Activated naive CD8-positive, alpha-beta T cell treated with anti-CD3 and anti-CD28 coated beads, Interleukin-2, amount 10 ng/mL, durations not matched to agents 7 days and 5 days (primary cell): ENCODE measurements at places on chromosomes 11 and 22.

- peaks cover 9% of the 10 kb centered on the region for H3K4me1 ChIP-seq
- peaks cover 45% of the 10 kb centered on the region for H3K27me3 ChIP-seq
- peak overlapping the region; percentile 11 for H3K27ac ChIP-seq
- peak overlapping the region; percentile 85 for H3K4me3 ChIP-seq
- no peak for DNase-seq
These were observed 573 bp downstream of the STK33 start for GRCh38 chr11:8593455-8593854.

- H3K36me3 ChIP-seq = peaks cover 17% of the 10 kb centered on the region
- peak overlapping the region; percentile 98 for H3K4me3 ChIP-seq
- H3K4me1 ChIP-seq = peaks cover 37% of the 10 kb centered on the region
- H3K27me3 ChIP-seq = no peaks in the 10 kb centered on the region
- H3K27ac ChIP-seq = peak overlapping the region; percentile 99
These were observed 571 bp downstream of the C11orf24 start for GRCh38 chr11:68271023-68271780.

DNA sequence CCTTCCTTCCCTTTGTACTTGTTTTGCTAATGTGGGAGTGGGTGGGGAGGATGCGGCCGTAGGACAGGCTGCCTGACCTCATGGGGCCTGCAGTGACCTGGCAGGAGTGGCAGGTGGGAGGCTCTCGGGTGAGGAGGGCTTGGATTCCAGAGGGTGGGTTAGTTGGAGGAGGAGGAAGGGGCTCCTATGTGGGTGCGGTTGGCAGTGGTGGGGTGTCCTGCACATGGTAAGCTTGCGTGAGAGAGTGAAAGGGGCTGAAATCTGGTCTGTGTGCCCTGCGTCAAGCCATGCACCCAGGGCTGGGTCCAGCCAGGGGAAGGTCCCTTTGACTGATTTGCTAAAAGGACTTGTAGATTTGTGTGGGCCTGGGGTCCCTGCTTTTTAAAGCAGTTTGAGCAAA lies 90.7 kb upstream of the OR4B1 start:
- DNase-seq = no peak
- peaks cover 32% of the 10 kb centered on the region for H3K36me3 ChIP-seq
- no peaks in the 10 kb centered on the region for H3K27me3 ChIP-seq
- H3K27ac ChIP-seq = no peak overlapping the region
- H3K4me1 ChIP-seq = peaks cover 20% of the 10 kb centered on the region

GRCh38 chr22:26648011-26648497 lies 9.3 kb upstream of the MIAT start:
- peak; percentile 73 for DNase-seq
- H3K4me1 ChIP-seq = peaks cover 64% of the 10 kb centered on the region
- H3K27me3 ChIP-seq = peaks cover 2% of the 10 kb centered on the region
- H3K4me3 ChIP-seq = peak overlapping the region; percentile 71
- H3K36me3 ChIP-seq = no peaks in the 10 kb centered on the region

GRCh38 chr22:32423664-32424063 lies 11.6 kb upstream of the RTCB start:
- no peaks in the 10 kb centered on the region for H3K4me1 ChIP-seq
- H3K27me3 ChIP-seq = peaks cover 35% of the 10 kb centered on the region
- H3K4me3 ChIP-seq = no peak overlapping the region

GRCh38 chr11:44517541-44517940 lies 47.9 kb upstream of the CD82 start:
- no peak overlapping the region for H3K4me3 ChIP-seq
- DNase-seq = no peak
- H3K27ac ChIP-seq = no peak overlapping the region
- H3K36me3 ChIP-seq = no peaks in the 10 kb centered on the region

GRCh38 chr11:128806506-128807261 lies 60.4 kb downstream of the KCNJ1 start:
- H3K27ac ChIP-seq = peak overlapping the region; percentile 17
- DNase-seq = no peak
- no peaks in the 10 kb centered on the region for H3K27me3 ChIP-seq
- H3K36me3 ChIP-seq = peaks cover 49% of the 10 kb centered on the region

DNA sequence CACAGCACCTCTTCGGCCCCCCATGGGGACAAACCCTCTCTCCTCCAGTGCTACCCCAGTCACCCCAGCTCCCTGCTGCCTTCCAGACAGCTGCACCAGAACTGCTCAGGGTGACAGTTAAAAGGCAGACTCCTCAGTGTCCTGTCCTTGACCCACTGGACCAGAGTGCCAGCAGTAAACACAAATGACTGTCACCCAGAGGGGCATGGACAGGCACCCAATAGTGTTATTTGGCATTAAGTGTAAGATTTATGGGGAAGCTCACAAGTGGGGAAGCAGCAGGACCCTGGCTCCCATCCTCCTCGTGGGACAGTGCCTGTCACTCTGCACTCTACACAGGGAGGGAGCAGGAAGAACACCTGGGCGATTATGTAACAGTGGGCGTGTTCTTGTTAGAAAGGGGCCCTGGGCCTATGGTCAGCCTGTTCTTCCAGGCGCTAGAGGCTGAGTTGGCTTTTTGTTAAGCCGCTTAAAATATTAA lies 5.0 kb downstream of the RPS19BP1 start:
- H3K27me3 ChIP-seq = no peaks in the 10 kb centered on the region
- no peak overlapping the region for H3K4me3 ChIP-seq

DNA sequence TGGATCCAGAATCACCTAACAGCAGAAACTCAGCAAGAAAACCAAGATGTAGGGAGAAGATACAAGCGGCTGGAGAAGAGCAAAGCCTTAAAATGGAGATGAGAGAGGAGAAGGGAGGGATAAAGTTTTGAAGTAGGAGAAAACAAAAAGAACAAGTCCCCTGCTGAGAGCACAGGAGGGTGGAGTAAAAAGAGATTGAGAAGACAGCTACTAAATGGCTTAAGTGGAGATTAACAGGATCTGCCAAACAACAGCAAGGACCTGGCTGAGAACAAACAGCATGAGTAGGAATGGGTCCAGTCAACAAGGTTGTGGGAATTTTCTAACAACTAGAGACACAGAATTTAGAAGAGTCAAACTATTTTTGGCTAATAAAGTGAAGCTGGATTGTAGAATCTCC lies 18.1 kb downstream of the BTG4 start:
- no peak for DNase-seq
- H3K4me1 ChIP-seq = no peaks in the 10 kb centered on the region
- no peak overlapping the region for H3K27ac ChIP-seq
- no peaks in the 10 kb centered on the region for H3K36me3 ChIP-seq
